ENCODE measurements at places on chromosomes 6 and 20.
A peak's percentile ranks its signal among the peaks of the same experiment; 100 is the strongest.

DNA sequence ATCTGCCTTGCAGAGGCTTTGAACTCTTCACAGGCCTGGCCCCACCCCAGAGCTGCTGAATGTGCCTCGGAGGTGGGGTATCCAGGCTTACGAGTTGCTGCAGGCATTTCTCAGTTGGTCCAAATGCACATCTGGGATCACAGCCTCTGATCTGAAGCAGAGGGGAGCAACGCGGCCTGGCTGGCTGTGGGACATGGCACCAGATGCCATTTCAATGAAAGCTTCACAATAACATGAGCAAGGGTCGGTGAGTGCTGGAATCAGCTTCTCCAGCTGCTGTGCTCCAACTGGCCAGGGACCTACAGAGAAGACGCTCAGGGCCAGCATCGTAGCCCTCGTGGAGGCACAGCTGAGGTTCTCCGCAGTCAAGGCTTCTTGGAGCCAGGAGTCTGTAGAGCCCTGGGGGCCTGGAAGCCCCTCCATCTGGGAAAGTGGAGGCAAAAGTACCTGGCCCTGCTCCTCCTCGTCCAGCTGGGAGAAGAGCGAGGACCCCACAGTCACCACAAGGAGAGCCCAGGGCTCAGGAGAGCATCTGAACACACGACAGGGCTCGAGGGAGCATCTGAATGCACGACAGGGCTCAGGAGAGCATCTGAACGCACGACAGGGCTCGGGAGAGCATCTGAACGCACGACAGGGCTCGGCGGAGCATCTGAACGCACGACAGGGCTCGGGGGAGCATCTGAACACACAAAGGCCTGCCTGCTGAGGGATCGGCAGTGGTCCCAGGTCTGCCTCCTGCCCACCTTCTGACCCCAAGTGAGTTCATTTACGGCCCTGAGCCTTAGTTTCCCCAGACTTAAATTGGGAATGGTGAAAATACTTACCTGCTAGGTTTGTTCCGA lies 165.2 kb downstream of the DLL1 start:
- no peak for DNase-seq

- no peak for DNase-seq
These were observed 104.5 kb downstream of the CD24 start for GRCh38 chr6:106870069-106870468.

DNA sequence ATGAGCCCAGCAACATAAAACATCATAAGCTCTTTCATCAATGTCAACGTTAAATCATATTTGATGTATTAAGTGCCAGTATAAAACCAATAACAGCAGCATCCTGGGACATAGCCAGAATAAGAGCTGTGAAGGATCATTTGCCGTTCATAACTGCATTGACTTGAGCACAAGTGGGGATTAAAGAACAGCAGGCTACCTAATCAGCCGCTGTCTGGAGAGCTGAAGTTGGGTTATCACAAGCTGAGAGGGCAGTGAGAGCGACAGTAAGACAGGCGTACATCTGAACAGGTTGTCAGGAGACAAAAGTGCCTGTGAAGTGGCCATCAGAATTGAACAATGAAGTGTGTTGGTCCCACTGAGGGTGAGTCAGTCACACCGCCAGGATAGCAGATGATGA lies 269.6 kb downstream of the GRIK2 start:
- DNase-seq = no peak

- DNase-seq = no peak
These were observed 139.3 kb downstream of the RFPL4B start for GRCh38 chr6:112486454-112486853.

DNA sequence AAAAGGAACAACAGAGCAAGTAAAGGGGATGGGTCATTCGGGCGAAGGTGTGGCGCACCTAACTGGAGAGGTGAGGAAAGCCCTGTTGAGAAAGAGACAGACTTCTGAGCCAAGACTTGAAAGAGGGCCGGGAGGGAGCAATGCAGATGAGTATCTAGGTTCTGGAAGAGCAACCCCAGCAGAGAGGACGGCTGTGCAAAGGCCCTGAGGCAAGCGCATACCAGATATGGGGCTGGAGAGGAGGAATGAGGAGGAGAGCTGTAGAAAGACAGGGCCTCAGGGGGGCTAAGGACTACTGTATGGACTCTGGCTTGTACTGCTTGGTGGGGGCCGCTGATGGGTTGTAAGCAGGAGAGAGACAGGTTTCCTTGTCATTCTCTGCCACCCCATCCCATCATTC lies 21.9 kb downstream of the TRERF1 start:
- no peak for DNase-seq

DNA sequence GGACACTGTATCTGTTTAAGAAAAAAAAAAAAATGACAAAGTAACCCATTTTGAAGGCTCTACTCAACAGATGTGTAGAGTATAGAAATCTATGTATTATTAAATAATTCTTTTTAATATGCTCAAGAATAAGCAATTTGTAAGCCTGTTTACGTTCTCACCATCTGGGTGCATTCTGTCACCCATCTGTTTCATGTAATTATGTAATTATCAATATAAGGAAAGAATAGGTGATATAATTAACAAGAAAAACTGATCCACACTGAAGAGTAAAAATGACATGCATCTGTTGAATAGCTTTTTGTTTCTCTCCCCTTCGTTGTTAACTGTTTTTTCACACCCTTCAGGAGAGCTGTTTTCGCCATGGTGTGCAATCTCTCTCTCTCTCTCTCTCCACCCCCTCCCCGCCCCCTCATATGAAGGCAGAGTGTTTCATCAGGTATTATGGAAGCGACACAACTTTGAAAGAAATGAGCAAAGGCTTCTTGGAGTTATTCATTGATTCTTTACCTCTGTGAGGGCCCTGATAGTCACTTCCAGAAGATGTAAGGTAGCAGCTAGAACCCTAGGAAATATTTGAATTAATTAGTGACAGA lies 154.3 kb upstream of the INSM1 start:
- no peak for DNase-seq

DNA sequence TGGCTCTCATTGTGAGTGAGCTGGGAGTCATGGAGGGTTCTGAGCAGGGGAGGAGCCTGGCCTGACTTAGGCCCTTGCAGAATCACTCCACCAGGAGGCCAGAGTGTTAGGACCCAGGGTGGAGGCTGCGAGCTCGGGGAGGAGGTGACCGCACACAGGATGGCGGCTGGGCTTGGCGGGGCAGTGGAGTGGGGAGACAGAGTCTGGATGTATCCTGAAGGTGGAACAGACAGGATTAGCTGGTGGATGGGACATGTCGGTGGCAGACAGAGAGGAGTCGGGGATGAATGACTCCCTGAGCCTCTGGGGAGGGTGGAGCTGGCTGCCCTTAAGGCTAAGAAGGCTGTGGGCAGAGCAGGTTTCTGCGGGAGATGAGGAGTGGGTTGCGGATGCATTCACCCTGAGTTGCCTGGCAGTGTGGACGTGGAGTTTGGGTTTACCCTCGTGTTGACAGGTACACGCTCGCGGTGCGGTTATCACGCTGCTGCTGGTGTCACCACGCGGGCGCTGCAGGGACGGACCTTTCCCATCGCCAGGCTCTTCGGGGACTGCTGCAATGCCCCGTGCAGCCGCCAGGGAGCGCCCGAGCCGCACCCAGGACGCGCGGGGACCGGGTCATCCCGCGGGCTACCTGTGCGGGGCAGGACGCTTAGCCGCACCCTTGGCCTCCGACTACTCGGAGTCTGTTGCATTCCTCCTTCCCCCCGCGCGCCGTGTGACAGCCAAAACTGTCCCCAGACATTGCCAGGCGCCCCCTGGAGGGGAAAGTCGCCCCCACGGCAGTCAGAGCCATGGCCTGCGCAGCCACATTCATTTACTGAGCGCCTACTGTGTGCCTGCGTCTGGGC lies 43.0 kb upstream of the PTGIS start:
- DNase-seq = no peak

GRCh38 chr6:27209659-27210269 lies 37.7 kb upstream of the PRSS16 start:
- DNase-seq = no peak

DNA sequence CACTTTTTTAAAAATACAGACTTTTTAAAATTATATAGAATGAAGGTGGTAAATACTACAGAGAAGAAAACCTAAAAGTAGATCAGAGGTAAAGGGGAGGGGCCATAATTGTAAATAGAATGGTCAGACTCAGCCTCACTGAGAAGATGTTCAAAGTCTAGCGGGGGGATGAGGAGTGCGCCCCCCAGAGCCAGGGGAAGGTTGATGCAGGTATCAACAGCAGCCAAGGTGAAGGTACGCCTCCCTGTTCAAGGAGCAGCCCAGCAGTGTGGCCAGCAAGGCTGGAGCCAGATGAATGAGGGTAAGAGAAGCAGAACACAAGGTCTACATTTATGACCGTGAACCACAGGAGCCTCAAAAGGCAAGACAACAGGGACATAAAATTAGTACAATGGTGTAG lies 204.1 kb downstream of the PTPRT start:
- DNase-seq = no peak

- DNase-seq = no peak
These were observed 275.5 kb downstream of the PTPRK start for GRCh38 chr6:128244751-128245405.

- no peak for DNase-seq
These were observed 13.1 kb downstream of the STMN3 start for GRCh38 chr20:63640086-63640485.

- DNase-seq = no peak
These were observed 9.5 kb downstream of the FAM120B start for GRCh38 chr6:170316071-170316470.

DNA sequence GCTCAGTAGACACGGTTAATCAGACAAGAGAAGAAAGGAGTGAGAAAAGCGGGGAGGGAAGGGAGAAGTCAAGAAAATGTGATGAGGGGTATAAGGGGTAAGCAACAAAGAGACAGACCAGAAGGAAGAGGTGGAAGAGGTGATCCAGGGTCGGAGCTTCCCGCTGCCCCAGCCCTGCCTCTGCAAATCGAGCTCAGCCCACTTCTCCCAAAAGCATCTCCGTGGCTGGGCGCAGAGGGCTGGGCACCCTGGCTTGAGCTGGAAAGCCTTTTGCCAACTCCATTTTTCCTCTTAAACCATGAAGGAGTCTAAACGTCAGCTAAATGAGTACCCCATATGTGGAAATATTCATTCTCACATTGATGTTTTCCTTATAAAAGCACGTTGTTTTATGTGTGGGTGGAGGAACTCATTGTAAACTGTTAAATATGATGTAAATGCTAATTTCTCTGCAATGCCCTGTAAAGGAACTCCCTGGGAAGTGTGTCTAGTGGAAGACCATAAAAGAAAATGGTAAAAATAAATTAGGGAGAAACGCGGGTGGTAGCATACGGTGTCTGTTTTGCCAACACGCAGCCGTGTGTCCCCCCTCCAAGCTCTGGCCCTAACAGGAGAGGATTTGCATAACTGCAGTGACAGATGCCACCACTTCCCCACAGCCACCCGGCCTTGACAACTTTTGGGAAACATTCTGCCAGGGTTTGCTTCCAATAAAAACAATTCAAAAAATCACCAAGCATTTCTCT lies 55.2 kb upstream of the MAFB start:
- DNase-seq = no peak

DNA sequence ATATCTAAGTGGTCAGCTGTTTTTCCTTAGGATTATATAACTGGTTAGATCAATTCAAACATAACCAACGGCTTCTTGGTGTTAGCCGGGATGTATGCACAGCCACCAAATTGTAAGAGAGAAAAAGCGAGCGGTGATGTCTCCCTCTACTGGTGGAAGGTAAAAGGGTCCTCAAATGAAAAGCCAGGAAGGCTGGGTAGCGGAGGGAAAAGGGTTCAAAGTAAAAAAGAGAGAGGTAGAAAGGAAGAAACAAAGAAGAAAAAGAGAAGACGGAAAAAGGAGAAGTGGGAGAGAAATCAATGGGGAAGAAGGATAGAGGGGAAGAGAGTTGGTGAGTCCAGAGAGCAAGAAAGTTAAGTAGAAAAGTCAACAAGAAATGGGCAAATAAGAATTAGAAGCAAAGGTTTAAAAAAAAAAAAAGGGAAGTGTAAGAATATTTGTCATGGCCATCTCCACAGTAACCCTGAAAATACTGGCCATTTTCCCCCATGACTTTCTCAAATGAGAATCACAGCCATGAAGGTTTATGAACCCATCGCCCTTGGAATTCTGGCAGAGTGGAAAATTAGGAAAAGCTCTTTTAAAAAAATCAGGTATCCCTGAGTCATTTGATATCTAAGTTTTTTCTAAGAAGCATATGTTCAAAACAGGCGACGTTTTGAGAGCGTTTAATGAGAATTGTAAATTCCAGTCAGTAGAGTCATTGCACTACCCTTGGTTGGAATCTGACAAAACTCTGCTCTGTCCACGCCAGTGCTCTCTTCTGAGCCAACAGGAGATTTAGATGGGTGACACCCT lies 155.6 kb upstream of the SNX9 start:
- DNase-seq = peak; percentile 13

GRCh38 chr6:140051521-140052512 lies 677.4 kb upstream of the CITED2 start:
- no peak for DNase-seq

GRCh38 chr20:63740627-63741353 lies 1.2 kb downstream of the SLC2A4RG start:
- DNase-seq = peak; percentile 16

DNA sequence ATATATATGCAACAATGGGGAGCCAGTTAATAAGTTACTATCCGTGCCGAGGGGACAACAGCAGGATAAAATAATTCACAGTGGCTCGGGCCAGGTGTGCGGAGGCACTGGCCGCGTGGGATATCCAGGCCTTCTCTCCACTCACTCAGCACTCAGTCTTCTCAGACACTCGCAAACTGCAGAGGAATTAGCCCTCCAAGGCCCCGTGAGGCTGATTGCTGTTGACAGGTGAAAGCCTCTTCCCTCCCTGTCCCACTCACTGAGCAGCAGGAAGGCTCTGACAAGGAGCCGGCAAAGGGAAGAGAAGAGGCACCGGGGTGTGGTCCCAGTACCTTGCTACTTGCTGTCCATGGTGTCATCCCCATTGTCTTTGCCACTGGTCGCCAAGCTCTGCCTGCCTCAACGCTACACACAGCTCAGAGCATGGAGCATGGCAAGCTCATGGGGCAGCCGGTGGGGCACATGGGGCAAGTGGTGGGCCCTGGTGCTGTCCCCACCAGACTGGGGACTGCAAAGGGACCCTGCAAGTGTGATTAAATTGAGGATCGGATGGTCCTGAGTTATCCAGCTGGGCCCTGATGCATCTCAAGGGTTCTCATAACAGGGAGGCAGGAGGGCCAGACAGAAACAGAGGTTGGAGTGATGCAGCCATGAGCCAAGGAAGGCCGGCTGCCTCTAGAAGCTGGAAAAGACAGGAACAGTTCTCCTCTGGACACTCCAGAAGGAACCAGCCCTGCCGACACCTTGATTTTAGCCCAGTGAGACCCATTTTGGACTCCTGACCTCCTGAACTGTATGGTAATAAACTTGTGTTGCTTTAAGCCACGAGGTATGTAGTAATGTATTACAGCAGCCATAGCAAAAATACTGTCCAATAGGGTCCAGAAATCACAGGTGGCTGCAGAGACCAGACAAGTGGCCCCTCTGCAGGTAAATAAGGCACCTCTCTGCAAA lies 119.7 kb downstream of the PSMB1 start:
- no peak for DNase-seq
